Occipital lobe (tissue), 3 donors: ENCODE measurements at places on chromosomes 2 and 18. TPM values are rescaled to one million over a fixed set of nuclear protein-coding genes. Genes with fewer than 3 reads are reported as not detected.

DNA sequence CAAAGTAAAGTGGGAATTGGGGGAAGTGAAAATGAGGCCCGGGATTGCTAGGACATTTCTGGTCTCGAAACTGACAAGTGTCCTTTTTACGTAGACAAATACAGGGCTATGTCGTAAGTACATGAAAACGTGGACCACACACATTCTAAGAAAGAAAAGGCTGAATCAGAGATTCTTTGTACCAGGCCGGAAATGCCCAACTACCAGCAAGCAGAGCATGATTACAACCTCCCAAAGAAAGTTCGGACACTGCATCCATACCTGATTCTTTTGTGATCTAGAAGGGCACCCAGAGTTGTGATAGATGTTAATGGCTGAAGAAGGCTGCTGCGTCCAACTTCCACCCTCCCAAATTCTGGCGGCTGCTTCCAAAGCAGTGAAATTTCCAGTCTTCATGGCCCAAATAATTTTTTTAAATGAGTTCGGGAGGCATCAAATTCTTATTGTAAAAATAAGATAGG, 1.7 kb downstream of the RBMS1 start:
- DNase-seq = no peak

GRCh38 chr2:64162516-64162915, 18.3 kb upstream of the PELI1 start:
- no peak for DNase-seq

GRCh38 chr18:9894454-9895068, 8.8 kb downstream of the TXNDC2 start:
- no peak for DNase-seq

Gene PCARE
- under 0.01 TPM for total RNA-seq

GRCh38 chr2:230798769-230799399, 65.9 kb upstream of the ITM2C start:
- no peak for DNase-seq
